Fibroblast of lung (primary cell): ENCODE measurements at places on chromosomes 13 and 19.

GRCh38 chr13:40386586-40386985 is 279.9 kb downstream of the FOXO1 start:
- DNase-seq, result no peak

- DNase-seq, result no peak
Observed at GRCh38 chr13:47665043-47665442, 336.0 kb downstream of the SUCLA2 start.

DNA sequence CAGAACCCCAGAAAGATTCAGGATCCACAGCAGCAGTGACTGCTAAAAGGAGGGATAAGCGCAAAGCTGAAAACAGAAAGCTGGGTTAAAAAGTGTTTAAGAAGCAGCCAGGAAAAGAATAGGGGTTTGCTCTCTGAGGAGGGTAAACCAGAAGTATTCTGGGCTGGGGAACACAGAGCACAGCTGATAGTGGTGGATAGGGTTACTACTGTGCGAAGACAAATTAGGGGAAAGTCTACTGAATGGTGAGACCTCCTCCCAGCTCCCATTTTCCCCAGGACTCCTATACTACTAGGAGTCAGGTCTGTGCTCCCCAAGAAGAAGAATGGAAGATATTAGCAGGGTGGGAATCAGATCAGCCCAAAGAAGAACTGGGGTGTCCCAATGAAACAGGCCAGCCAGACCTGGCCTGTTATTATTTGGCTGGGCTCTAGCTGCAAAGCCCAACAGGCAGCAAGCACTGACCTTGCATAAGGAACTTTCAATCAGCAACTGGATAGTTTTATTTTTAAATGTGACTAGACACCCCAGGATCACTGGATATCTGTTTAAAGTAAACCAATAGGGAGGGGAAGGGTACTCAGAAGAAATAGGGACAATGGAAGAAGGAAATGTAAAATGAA is 43.5 kb upstream of the SERTM1 start:
- no peak for DNase-seq

DNA sequence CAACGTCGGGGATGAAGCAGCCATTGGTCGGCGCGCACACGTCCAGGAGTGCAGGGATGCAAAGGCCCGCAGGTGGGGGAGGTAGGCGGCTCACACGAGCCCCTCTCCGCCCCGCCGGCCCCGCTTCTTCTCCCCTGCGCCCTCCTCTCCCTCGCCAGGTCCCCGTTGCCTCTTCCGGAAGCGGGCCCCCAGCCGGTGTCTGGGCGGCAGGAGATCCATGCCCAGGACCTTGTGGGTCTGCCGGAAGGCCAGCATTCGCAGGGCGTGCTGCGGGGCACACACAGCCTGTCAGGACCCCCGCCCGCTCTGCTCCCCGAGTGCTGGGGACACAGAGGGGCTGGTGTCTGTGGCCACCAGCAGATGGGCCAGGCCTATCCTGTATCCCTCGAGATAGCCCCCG is 19.7 kb upstream of the MATK start:
- DNase-seq, result no peak
